Peyer's patch (tissue), 4 donors: ENCODE measurements at places on chromosomes 4 and X. TPM values are rescaled to one million over a fixed set of nuclear protein-coding genes. Genes with fewer than 3 reads are reported as not detected.

The PCSK1N gene
- 19.0 TPM for total RNA-seq

DNA sequence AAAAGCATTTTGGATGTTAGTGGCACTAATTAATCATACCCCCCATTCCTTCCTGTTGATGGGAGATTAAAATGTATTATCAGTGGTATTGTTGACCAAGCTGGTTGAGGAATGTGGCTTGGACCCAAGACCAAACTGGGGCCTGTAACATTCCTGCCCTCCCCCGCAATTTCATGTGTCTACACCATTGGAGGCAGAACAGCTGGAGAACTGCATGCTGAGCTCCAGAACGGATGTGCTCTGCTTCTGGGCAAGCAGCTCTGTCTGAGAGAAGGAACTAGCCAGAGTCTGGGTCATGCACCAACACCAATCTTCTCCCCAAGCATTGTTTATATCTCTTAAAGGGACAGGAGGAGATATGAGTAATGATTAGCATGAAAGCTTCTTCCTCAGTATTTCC is 185.5 kb downstream of the CEP135 start:
- DNase-seq = no peak

- DNase-seq = no peak
These were observed 209.5 kb upstream of the CPEB2 start for GRCh38 chr4:14792702-14793227.

DNA sequence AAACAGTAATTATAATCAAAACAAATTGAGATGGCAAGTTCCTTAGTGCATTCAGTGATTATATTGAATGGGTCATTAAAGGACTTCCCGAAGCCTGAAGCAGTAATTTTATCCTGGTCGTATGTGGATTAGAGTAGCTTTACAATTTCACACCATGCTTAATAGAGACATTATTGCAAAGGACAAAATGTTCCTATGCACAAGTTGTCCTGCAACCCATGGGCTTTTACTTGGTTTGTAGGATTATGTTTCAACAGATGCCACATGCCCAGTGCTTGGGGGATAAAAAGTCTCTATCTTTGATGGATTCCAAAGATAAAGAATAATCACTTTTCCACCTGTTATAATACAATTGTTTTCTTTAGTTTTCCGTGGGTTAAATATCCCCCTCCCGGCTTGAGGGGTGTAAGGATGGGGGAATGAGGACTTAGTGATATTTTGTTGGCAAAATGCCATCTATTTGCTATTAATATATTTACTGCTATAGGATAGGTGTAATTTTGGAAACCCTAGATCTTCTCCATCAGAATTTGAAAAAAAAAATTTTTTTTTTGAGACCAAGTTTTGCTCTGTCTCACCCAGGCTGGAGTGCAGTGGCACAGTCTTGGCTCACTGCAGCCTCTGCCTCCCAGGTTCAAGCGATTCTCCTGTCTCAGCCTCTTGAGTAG is 156.5 kb upstream of the ETNPPL start:
- DNase-seq = no peak

The EGFL6 gene
- total RNA-seq = not detected

The NAA11 gene
- total RNA-seq = not detected

DNA sequence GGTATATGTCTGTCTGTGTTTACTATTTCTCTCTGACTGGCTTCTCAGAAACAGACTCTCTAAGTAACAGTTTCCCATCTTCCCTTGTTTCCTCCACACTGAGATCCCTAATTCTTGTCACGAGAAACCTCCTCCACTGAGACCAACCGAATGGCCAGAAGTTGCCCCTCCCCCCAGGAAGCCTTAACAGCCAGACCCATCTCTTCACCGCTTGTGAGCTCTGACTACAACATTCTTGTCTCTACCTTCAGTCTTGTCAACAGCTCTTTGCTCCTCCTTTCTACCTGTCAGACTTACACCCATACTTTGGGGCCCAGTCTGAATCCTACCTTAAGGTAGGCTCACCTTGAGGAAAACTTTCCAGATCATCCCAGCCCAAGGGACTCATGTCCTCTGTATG is 90.8 kb downstream of the NHSL2 start:
- DNase-seq = no peak

GRCh38 chrX:40035726-40036125 is 62.0 kb downstream of the BCOR start:
- no peak for DNase-seq

DNA sequence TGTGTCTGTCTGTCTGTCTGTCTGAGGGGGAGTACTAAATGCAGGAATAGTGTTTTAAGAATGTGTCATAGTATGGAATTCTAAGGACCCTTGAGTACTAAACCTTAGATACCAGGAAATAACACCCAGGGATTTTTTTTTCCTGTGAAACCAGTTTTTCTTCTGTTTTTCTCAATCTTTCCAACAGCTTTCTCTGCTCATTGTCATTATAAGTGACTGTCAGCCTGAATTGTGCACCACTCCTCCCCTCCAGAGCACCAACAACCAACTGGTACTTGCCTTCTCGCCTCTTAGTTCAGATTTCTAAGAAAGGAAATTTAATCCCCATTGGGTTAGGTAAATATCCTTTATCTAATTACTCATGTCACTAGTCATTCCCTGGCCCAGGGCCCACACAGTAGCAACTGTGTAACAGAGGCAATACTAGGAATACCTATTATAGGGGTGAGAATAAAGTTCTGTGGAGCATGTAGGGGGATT is 320.6 kb downstream of the ADGRL3 start:
- DNase-seq = no peak

DNA sequence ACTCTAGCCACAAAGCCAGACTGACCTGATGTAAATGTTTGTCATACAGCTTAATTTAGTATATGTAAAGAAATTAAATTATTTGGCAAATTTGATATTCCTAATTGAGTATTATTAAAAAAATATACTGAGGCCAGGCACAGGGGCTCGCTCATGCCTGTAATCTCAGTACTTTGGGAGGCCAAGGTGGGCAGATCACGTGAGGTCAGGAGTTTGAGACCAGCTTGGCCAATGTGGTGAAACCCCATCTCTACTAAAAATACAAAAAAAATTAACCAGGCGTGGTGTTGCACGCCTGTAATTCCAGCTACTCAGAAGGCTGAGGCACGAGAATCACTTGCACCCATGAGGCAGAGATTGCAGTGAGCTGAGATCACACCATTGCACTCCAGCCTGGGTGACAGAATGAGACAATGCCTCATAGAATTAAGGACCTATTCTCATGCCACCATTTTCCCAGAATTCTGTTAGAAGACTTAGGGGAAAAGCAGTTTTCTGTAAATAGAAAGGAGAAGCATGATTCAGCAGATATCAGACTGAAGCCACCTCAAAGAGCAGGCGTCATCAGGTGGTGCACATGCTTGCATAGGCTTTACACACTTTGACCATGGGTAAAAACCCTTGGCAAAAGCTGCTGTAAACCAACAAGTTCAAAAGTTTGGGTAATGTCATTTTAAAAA is 6.1 kb downstream of the UBQLN2 start:
- no peak for DNase-seq

GRCh38 chr4:17823871-17824669 is 13.3 kb downstream of the NCAPG start:
- DNase-seq = no peak

DNA sequence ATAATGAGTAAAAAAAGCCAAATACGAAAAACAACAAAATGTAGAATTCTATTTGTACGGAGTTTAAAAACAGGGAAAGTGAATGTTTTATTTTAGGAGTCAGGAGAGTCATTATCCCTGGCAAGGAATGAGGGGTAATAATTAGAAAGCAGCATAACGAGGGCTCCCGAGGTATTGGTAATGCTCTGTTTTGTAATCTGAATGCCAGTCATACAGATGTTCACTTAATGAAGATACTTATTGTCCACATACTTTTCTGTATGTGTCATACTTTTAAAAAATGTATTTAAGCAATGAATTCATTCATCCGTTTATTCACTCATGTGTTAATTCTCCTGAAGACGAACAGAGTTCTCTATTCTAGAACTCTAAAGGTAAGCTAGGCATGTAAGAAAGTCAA is 87.8 kb upstream of the BMP2K start:
- no peak for DNase-seq

- no peak for DNase-seq
These were observed 52.8 kb downstream of the SPRY1 start for GRCh38 chr4:123449362-123449761.

DNA sequence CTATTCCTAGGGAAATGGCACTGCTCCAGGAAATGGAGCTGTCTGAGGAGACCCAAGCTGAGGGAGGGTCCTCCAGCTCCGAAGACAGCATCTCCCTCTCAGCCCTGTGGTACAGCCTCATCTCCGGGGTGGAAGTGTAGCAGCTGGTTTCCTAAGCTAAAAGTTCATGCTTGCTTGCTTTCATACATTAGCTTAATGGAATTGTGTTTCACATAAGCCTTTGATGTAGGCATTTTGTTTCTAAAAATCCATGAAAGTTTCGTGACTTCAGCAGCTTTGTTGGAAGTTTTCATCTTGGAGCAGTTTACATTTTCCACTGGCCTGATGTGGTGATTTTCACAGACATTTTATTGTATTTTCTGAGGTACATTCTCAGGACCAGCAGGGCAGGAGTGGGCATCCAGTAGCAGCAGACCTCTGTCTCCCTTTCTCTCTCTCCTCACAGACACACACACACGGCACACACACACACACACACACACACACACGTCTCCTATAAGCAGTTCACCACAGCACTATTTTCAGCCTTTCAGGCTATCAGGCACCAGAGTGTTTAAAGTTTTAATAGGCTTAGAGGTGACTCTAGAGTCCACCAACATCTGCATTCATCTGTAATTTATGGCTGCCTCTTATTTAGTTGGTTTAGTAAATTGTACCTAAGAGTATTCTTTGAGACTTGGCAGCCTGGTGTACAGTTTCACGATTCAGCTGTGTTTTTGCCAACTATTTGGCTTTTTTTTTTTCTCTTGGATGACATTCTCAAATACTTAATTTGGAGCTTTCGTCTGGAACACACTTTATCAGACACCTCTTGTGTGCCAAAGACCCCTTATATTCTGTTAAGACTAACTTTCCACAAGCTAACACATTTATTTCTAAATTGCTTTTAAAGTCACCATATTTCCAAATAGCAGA is 225.8 kb upstream of the SFRP2 start:
- no peak for DNase-seq

The CCNB3 gene
- total RNA-seq = 0.94 TPM

The TMEM184C gene
- total RNA-seq = 24.7 TPM

DNA sequence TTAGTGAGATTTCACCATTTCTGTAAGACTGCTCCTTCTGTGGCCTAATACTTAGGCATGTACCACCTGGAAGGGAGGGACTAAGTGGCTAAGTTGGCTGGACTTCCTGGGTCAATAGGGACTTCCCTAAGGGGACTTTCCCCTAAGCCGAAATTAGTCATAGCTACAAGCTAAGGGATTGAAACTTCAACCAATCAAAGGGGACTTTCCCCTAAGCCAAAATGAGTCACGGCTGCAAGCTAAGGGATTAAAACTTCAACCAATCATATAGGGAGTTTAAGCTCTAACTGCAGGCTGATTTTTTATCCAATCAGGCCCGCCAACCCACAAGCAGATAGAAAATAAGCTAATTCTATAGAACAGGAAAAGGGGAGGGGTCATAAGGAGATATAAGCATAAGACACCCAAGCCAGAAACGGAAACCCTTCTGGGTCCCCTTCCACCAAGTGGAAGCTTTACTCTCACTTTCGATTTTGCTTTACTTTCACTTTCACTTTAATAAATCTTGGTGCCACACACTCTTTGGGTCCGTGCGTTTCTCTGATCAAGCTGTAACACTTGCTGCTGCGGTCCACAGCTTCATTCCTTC is 382.8 kb downstream of the KLHL4 start:
- no peak for DNase-seq

The TAF7L gene
- not detected for total RNA-seq

GRCh38 chr4:6783111-6783981 is 819 bp downstream of the KIAA0232 start:
- DNase-seq = peak; percentile 95

The HDAC8 gene
- total RNA-seq = 46.5 TPM

DNA sequence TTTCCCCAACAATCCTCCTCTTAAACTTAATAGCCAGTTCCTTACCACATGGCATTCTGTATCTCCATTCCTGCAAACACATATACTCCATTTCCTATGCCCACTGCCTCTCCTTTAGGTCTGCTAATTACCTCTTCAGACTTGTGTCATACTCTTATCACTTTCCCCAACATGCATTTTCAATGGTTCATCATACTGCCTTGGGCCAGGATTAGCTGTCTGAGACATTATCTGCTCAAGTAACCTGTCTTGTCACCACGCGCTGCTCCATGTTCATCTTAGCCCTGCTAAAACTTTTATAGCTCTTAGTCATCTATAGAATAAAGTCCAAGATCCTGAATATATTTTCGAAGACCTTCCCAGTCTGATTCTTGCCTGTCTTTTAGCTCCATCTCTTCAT is 224.1 kb upstream of the GK2 start:
- no peak for DNase-seq

DNA sequence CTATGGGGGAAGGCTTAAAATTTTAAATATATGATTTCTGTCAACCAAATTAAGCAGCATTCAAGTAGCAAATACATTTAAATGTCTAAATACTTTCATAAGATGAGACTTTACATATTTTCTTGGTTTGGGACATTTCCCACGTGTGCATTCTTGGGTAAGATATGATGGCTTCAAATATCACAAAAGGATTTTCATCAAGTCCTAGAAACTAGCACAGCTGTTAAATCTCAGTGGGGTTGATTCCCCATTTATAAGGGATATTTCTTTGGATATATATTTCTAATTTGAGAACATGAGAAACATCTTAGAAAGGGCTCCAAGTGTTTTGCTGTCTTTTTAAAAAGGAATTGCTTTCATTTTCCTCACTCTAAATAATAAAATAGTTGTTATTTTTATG is 90.2 kb downstream of the P2RY10 start:
- no peak for DNase-seq

DNA sequence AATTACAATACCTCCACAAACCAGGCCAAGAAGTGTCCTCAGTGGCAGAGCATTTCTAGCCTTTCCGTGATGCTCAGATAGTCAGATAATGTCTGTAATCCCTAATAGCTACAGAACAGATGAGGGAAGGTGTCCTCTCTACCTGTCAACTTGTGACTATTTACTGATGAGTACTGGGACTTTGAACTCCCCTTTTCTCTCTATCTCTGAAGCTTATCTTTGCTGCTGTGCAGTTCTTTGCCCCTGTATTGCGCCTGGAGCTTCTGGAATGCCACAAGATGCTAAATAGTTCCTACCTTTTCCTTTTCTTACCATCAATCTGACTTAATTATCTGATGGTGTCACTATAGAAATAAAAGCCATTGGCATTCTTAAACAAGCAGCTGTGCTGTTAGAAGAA is 30.5 kb downstream of the FGF2 start:
- no peak for DNase-seq

GRCh38 chrX:117458243-117458968 is 658.2 kb downstream of the KLHL13 start:
- no peak for DNase-seq

The HHIP gene
- total RNA-seq = 37.1 TPM

The ZCCHC18 gene
- not detected for total RNA-seq

DNA sequence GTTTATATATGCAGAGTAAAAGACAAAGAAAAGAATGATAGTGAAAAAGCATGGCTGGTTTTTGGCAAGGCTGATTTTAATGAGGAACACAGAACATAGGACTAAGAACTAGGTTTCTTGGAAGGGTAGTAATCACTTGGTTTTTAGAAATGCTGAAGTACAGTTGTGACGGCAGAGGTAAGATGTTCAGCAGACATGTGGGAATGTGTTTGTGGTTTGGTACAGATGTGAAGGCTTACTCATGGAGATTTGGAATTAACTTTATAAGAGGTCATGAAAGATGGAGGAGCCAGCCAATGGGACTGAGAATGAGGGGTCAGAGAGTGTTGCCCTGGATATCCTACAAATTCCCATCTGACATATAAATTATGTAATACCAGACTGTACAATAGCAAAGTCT is 243.6 kb downstream of the NPFFR2 start:
- DNase-seq = no peak
